ENCODE measurements at places on chromosomes 5 and 9.

GRCh38 chr9:111852291-111852690 lies 44.3 kb upstream of the UGCG start:
- DNase-seq, result no peak

DNA sequence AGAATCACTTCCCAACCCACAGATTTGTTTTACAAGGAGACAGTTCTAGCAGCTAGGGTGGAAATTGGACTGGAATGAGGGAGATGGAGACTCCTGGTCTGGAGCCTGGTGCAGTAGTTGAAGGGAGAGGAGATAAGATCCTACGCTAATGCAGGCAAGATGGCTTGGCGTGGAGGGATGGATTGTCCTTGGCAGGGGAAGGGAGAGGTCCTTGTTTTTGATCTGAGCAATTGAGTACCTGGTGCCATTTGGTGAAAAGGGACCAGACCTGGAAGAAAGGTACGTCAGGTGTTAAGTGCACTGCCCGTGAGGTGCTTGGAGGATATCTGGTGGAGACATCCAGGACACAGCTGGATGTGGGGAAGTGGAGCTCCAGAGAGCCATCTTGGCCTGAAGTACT lies 35.7 kb downstream of the ANGPTL2 start:
- DNase-seq, result no peak

DNA sequence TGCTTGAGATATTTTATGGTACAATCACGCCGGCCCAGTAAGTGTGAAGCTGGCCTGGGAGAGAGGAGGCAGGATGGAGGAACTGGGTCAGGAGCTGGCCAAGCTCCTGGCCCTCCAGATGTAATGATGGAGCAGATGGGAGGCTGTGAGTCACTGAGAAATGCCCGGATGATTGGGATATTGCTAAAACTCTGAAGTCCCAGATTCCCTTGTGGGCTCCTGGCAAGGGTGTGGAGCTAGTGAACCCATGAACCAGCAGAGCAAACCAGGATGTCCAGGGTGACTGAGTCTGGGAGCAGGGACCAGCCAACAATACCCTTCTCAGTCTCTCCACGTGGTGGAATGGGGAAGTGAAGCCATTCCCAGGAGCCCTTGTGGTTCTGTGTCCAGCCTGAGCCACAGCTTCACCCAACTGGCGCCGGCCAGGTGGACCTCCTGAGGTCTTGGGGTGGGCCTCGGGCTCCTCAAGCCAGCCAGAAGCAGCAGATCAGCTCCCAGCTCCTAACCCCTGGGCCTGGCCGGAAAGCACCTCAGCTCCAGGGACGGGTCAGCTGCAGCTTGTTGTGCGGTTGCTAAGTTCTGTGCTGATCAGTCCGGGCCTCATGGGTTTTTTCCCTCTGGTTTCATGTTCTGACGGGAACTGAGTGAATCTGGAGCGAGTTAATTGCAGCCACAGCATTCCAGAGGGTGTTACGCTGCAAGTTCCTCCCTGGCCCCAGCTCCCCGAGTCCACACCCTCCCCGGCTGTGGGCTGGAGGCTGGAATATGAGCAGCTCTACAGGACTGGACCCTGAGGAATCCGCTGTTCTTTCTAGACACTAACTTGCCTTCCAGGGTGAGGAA lies 37.6 kb downstream of the DUSP1 start:
- DNase-seq, result no peak

DNA sequence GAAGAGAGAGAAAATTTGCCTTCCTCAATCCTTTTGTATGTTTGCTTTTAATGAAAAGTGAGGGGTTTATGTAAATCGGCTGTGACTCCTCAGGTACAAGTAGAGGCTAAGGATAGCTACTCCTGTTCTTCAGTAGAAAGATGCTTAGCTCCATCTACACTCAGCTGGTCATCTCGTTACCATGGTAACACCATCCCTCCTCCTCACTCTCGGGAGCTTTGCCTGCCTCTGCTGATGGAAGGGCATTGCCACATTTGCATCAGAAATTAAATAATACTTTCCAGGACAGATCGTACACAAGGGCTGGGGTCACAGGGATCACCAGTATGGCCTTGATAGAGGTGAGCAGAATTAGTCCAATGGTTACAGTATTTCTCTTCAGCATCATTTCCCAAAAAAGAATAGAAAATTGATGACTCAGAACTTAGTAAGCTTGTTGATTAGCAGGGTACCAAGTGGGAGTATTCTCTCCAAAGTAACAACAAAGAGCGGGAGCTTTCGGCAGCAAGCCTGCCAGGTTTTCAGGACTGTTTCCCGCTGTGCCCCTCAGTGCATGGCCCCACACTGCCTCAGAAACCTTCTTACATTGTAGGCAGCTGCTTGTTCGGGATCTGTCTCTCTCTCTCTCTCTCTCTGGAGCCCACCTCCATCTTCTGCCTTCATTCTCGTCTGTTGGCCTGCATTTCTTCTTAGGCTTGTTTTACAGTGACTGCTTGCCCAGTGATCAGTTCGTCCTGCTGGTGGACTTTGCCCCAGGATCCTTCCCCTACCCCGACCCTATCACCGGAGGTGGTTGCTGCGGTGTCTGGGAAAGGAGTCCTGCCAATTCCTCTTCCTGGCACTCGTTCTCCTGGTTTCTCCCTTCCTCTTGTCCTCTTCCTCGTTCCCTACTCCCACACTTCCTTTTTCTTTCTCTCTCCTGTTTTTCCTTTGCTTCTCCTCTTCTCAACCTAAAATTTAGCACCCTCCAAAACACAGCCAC lies 51.9 kb upstream of the SNAPC3 start:
- no peak for DNase-seq

GRCh38 chr9:127253446-127253845 lies 11.1 kb upstream of the GARNL3 start:
- DNase-seq, result no peak

DNA sequence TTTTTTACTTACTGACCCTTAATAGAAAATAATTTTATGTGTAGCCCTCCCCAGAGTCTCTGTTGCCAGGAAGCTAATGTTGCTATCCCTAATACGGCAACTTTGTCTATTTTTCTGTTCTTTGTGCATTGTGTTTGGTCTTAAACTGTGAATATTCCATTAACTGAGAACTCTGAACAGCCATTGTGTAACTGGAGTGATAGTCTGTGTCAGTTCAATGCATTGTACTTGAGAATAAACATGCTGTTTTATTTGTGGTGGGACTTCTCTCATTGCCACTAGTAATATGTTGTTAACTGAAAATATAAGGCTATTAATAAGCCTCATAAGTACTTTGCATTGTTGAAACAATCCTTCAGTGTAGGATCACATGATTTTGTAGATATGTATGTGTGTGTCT lies 278.3 kb upstream of the DMRT1 start:
- no peak for DNase-seq

DNA sequence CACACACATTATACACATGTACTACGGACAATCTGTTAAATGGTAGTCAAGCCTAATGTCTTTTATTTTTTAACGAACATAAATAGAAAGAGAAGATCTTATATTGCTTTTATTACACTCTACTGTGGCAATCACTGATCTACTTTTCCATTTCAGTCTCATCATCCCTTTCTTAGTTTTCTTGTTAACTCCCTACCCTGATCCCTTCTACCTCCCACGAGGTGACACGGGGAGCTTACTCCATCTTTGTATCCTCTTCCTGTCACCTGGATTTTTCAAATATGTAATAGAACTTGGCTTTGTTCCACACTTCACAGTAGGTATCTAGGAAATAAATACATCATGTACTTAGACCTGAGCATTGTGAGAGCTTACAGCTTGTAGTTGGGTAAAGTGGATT lies 211.0 kb downstream of the PIK3R1 start:
- no peak for DNase-seq

- DNase-seq, result no peak
Observed at GRCh38 chr5:158056130-158056825, 197.3 kb upstream of the CLINT1 start.

DNA sequence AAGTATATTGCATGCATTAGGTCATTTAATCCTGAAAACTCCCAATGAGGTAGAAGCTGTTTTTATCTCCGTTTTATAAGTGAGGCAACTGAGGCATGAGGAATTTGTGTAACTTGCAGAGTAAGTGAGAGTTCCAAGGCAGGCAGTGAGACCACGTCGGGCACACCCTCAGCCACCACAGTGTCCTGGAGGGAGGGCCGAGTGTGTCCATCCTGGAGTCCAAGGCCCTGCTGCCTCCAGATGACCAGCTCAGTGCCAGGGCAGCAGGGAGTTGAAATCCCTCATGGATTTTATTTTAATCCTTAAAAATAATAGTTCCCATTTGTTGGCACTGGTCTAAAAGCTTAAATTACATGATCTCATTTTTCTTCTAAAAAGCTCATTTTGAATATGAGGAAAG lies 104.6 kb upstream of the SMIM23 start:
- no peak for DNase-seq

DNA sequence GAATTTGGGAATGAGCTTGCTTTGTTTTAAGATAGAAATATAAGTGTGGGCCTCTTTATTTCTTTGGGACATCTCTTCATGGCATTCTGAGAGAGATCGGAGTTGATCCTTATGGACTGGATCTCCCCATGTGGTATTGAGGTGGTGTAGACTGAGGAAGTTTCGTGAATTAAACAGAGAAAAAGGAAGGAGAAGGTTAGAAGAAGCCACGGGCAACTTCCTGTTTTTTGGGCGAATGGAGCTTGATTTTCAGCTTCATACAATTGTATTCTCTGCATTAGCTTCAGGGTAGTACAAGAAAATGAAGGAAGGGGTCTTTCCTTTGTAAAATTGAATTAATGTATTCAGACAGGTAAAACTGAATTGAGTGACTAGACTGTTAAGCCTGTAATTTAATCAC lies 70.5 kb upstream of the HMHB1 start:
- DNase-seq, result no peak

DNA sequence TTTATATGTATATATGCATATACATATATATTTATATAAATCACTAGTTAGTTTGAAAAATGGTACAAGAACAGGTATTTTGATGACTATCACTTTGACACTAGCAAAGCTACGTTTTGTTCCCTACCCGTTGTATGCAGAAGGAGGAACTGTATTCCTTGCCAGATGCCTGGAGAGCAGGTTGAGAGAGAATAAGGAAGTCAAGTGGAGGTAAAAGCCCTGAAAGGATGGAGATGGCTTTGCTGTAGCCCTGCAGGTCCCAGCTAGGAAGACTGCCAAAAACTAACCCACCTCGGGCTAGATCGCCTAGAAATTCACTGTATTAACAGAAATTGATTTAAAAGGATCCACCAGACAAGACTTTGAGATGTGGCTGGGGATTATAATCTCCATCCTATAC lies 229.3 kb downstream of the RFX3 start:
- no peak for DNase-seq

DNA sequence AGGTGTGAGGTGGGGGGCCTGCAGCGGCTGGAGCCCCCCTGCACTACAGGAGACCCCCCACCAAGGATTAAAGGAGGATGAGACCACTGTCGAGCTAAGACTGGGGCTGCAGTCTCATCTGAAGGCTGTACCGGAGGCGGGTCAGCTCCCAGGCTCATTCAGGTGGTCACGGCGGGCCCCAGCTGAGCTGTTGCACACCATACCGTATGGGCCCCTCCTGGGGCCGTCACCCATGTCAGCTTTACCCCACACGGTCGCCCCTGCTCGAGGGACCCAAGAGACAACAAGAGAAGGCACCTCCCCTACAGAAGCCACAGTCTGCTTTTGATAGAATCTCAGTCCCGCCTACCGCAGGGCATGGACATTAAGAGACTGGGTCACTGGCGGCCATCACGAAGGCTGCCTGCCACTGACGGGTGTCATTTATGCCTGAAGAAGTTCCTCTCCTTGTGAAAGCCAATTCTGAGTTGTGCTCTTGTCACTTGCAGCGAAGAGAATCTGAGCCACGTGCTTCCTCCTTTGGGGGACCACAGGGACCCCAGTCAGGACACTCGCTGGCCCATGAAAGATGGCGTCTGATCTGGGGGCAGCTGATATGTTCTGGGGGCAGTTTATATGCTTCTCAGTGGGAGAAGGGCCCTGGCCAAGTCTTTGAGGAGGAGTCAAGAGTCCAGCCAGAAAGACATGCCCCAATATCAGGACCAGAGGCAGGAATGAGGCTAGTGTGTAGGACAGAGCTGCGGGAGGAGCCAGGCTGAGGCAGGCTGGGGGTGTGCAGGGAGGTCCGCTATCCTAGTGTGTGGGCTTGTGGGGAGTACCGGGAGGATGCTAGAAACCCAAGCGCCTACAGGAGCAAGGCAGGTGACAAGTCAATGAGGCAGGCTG lies 102.4 kb downstream of the ZNF354C start:
- DNase-seq, result no peak

DNA sequence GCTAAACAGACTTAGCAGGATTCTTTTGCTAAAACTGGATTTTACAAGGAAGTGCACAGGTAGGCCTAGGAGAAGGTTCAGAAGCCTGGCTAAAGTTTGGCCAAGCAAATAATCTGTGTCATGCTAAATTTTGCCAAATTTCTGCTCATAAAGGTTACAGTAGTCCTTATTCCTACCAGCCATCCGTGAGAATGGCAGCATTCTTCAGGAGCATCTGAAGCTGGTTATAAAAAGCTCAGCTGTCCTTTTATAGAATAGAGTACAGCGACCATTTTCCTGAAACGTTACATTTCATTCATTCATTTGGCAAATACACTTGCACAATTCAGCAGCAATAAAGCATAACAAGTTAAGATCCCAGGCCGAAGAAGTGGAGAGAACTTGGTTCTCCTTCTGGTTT lies 6.9 kb downstream of the GSN start:
- DNase-seq, result no peak

DNA sequence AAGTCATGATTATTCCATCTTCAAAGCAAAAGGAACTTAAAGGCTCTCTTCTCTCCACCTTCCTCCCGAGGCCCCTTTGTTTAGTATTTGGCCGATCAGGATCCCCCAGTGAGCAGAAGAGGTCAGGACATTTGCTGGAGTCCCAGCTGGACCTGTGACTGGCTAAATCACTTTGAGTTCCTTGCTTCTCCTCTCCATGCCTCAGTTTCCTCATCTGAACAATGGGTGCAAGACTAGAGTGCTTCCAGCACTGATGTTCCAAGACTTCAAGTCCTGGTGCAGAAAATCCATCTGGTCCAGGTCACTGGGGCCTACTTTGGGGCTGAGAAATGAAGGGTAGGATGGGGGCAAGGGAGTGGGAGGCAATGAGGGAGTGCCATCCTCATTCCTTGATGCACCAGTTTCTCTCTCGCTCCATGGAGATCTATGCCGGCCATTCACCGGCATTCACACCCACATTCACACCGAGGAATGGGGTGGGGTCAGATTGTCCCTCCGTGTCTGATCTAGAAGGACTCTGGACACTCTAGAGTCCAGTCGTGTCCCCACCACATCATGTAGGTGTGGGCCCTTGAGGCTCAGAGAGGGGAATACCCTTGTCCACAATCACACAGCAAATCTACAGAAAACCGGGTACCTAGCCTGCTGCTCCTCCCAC lies 38.7 kb upstream of the IL17B start:
- no peak for DNase-seq

GRCh38 chr5:73120222-73121118 lies at the start of gene TMEM171:
Gene TMEM171 (plus strand): TSS chr5:73120575. CDS start chr5:73123374, 2,799 bp downstream.
- DNase-seq, result no peak
